Stimulated activated CD4-positive, alpha-beta T cell treated with anti-CD3 and anti-CD28 coated beads, Interleukin-2, amount 100 ng/mL, for 4 hours (primary cell): ENCODE measurements at places on chromosomes 12 and 14.

DNA sequence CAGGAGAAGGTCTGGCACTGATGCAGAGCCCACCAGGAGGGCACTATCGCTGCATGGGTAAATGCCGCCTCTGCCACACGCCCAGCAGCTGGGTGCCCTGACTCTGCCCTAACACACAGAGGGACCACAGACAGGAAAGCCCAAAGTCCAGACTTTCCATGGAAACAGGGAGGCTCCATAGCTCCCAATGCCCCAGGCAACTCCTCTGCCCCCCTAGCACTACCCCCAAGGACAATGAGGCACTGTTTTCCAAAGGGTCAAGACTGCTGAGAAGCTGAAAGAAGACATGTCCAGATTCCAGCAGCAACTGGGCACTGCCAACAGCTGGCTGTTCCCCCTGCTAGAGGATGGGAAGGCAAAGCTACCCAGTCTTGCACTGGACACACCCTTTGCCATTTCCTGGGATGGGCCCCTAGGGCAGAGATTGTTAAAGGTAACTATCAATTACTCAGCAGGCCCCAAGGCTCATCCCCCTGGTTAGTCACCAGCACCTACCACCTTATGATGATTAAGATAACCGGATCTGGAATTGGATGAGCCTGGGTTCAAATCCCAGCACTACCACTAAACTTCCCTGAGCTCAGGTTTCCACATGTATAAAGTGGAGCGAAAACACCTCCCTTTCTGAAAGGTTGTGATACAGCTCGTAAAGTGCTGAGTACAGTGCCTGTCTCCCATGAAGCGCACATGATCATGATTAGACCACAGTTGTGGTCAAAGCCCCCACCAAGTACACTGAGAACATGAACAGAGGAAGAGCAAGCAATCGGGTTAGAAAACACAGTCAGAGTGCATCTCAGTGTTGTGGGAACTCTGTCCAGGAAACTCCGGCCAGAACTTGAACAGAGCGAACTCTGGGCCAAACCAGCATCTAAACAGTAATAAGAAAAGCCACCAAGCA lies 3.3 kb downstream of the PXN start:
- no peak for DNase-seq

DNA sequence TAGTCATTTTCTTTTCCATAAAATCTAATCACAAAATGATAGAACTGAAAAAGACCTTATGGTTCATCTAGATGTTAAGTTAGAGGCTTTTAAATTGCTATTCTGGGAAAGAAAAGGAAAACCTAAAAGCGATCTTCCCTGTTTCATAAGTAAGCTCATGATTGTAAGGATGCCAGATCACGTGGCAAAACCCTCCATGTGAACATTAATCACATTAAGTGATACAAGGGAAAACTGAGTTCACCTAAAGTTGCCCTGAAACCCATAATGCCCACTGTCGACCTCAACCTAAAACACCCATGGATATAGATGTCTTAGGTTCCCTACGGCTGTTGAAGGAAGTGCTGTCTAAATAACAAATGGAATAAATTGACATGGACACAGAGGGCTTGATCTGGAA lies 3.0 kb upstream of the STXBP6 start:
- no peak for DNase-seq

GRCh38 chr12:122983789-122984515 lies 3.5 kb downstream of the ARL6IP4 start:
- no peak for DNase-seq

- DNase-seq, result no peak
Observed at GRCh38 chr12:91210618-91211017, 28.0 kb upstream of the DCN start.

GRCh38 chr12:107468182-107468581 lies 217.4 kb upstream of the PWP1 start:
- no peak for DNase-seq

DNA sequence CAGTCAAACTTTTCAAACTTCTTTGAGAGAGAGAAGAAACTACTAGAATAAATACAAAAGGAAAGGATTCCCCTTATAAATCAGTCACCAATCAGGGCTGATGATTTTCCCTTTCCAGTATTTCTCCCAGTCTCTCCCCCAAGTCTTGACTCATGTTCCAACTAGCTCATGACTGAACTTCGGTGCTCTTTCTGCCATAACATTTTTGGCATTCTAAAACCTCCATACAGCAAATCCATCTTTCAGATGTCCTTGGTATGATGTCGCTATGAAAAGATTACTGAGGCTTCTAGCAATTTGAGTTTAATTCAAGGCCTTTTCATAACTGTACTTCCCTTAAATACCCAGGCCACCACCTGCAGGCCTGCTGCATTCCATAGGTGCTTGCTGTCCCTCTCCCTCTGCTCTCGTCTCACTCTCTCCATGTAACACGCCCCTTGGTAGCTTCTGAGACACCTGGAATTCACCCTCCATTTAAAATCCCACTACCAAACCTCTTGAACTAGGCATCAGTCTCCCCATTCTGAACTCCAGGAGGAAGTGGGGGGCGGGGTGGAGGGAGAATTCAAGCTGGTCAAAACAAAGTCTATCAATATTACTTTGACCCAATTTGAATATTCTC lies 2.4 kb downstream of the PRKD1 start:
- DNase-seq, result no peak

DNA sequence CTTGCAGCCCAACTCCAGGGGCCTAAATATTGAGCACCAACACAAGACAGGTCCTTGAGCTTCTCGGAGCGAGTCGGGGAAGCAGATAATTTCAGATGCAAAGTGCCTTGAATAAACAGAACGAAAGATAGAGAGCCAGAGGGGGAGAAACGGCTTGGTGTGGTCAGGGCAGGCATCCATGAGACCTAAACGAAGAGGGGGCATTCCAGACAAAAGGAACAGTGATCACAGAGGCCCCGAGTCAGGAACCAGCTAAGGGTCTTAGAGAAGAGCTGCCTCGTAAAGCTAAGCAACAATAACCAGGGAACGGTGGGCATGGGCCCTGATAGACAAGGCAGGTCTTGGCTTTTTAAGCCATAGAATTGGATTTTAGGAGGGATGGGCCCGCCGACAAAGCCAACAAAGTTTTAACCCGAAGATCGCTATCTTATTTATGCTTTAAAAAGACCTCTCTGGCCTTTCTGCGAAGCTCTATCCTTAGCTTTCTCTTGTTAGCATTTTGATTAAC lies 421 bp upstream of the ACADS start:
- no peak for DNase-seq

DNA sequence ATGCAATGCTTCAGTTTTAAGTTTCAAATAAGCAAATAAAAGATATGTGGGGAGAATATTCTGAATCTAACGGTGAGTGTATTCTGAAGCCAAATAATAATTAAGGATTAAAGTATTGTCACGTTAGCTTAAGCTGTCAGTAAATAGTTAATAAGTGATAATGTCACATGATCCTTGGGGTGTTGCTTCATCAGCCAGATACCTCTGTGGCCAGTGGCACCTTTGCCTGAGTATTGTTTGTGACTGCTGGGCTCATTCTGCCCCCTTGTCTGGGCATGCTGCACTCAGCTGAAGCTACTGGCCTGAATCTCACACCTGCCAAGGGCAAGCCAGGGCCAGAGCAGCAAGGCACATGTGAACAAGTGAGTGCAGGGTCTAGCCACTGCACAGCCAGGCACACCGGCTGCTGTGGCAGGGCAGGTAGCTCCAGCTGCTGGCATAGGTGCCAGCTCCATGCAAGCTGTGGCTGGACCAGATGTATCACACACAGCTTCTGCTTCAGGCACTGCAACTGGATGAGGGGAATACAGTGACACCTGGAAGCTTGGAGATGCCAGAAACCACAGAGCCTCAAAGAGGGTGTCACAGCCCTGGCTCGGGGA lies 739.7 kb downstream of the SLC6A15 start:
- no peak for DNase-seq

DNA sequence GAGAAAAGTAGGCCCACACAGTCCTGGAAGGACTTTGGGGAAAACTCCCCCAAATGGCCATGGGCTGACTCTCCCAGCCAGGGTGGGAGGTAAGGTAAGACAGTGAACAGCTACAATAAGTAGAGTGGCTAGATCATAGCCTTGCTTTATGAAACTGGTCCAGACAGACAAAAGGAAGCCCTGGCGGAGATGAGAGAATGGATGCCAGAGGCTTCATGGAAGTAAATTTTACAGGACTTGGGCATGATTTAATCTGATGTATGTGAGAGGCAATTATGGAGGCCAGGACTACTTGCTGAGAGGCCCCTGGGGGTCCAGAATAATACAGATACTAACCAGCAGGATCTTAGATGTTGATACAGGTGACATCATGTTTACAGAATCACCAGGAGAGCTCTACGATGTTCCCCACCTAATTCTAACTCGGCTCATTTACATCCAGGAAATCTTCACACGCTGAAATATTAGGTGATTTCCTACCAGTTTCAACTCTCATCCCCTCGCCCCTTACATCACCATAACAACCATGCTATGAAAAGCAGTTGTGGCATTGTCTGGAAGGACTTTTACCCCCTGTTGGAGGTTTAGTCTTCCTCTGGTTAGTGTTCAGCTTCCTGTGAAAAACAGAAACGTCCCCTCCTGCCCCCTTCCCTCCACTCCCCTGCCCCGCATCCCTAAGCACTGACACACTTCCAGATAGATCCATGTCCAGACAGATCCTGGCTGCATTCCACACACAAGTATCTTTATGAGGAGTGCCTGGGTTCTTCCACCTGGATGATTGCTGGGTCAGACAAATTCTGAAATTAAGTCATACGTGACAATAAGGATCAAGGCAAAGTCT lies 39.5 kb upstream of the NT5DC3 start:
- DNase-seq, result no peak

DNA sequence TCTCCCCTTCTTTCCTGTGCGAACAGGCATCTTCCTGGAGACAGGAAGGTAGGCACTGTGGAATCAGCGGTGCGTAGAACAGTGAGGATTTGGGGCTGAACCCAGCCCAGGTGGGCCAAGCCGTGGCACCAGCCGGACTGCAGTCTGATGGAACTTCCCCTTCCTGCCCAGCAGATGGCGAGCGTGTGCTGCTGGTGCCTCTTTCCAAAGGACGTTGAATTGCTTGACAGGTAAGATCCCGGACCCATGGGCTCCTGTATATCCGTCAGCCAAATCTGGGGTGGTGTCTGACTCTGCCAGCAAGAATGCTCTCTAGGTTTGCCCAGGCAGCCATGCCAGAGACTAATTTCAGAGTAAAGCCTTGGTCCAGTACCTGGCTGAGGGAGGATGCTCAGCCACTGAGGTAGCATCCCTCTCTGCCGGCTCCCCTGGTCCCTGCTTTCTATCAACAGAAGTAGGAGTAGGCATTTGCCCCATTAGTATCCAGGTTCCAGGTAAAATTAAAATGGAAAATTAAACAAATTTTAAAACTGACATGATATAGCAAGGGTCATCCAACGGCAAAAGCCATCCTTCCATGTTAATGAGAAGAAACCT lies 21.1 kb upstream of the KCNA5 start:
- no peak for DNase-seq

GRCh38 chr14:99755068-99755405 lies 38.2 kb upstream of the EML1 start:
- DNase-seq, result no peak

GRCh38 chr14:70822530-70823185 lies 13.3 kb upstream of the MAP3K9 start:
- DNase-seq, result no peak

GRCh38 chr14:23245282-23245681 lies 7.5 kb downstream of the RNF212B start:
- DNase-seq, result no peak
